ENCODE measurements at places on chromosomes 1 and 21.

DNA sequence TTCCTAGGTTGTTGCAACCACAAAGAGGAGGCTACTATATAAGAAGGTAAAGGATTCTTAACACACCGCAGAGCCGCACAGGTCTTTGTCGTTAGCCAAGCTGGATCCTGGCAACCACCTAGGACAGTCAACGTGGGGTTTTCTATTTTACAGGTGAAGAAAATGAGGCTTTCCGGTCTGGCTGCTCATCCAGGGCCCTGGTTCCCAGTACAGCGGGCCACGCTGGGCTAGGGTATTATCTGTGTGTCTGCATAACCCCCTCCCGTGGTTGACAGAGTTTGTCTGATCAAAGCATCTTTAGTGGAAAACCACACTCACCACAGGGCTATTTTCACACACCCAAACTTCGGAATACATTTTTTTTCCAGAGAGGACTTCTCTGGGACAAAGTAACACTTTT is 39.0 kb upstream of the PDE9A start:
- DNase-seq, result no peak

GRCh38 chr1:43686801-43687200 is 20.5 kb upstream of the ST3GAL3 start:
- no peak for DNase-seq

- DNase-seq, result no peak
Observed at GRCh38 chr1:8858888-8859706, 19.4 kb downstream of the ENO1 start.

- DNase-seq, result peak; percentile 42
Observed at GRCh38 chr21:45539796-45540600, 2.2 kb downstream of the SLC19A1 start.

DNA sequence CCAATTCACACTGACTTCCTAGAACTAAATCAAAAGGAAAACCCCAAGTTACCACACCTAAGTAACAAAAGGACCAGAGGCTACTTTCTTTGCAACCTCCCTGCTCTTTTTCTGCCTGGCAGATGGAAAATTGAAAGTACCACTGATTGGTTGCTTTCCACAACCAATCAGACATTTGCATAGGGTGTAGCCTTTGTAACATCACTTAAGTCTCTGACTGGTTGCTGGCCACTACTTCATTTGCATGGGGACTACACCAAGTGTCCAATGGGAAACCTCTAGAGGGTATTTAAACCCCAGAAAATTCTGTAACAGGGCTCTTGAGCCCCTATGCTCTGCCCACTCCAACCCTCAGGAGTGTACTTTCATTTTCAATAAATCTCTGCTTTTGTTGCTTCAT is 365.0 kb downstream of the LTN1 start:
- no peak for DNase-seq

- DNase-seq, result no peak
Observed at GRCh38 chr1:187034501-187034900, 205.8 kb downstream of the PLA2G4A start.

GRCh38 chr1:152167835-152168534 is 9.0 kb upstream of the RPTN start:
- DNase-seq, result no peak

DNA sequence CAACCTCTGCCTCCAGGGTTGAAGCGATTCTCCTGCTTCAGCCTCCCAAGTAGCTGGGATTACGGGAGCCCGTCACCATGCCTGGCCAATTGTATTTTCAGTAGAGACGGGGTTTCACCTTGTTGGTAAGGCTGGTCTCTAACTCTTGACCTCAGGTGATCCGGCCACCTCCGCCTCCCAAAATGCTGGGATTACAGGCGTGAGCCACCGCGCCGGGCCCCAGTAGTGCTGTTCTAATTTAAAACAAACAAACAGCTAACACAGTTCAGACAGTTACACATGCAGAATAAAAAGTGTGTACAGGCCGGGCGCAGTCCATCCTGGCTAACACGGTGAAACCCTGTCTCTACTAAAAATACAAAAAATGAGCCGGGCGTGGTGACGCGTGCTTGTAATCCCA is 35.6 kb upstream of the OPRD1 start:
- no peak for DNase-seq

DNA sequence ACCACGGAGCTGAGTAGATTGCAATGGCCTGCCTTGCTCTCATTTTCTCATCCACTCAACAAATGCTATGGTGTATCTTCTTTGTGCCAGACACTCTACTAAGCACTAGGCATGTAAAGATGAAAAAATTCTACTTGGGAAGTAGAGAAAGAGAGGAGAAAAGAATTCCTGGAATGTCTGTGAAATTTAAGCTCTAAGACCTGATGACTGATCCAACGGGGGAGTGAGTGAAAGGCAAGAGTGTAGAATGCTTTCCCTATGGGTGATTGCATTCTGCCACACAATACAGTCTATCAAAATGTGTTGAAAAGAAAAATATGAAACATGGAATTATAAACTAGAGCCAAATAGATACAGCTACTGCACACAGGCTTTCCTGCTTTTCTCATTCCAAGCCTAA is 82.3 kb downstream of the CYYR1 start:
- no peak for DNase-seq

DNA sequence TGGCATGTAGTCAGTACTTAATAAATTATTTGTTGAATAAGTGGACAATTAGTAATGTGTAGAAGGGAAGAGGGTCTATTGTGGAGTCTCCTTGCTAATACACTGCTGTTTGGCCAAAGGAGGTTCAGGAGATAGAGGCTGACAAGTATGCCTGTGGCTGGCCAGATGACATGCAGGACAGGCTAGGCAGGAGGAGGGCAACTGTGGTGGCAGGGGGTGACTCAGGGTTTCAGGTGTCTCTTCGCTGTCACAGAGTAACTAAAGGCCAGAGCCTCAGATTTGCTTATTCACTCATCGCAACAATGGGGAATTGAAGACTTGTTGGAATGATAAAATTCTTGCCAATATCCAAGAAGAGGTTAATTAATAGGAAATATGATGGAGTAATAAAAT is 33.1 kb downstream of the THRAP3 start:
- DNase-seq, result no peak

DNA sequence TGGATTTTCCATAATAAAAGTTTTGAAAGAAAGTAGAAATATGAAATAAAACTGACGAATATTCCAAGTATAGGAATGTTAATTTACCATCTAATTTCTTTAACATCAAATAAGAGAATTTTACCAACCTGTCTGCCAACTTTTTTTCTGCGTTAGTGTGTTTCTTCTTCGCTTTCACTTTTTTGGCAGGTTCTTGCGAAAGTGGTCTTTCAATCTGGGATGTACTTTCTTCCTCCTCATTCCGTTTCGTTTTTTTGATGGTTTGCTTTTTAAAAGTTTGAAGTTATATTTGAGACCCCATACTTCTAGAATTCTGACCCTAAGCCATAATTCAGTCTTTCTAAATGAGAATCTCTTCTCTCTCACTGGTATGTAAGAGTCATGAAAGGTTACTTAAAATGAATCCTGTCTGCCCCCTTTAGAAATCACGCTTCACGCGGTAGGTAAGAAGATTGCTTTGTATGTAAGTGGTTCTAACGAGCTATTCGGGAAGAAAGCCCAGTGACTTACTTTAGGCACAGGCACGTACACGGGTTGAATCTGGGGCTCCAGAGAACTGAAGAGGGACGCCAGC is 580 bp downstream of the RBM34 start:
- DNase-seq, result no peak

GRCh38 chr1:201904579-201904978 is 15.9 kb downstream of the SHISA4 start:
- no peak for DNase-seq

- no peak for DNase-seq
Observed at GRCh38 chr1:214215583-214215982, 65.4 kb upstream of the SMYD2 start.

DNA sequence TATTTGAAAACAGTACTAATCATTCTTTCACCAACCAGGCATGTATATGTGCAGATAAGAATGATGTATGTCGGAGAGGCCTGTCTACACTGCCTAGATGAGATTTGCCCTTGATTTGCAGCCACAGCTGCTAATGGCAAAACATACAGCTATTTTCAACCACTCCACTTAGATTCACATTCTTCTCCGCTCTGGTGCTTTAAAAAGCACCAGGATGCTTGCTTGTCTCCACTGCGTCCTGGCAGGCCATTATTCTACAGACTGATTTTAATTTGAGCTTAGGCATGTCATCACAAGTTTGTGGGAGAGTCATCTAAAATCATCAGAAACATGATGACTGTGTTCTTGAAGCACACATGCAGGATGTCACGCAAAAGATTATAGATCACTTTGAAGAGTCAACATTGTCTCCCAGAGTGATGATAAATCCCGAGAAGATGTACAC is 119.0 kb upstream of the NRIP1 start:
- DNase-seq, result no peak

GRCh38 chr1:161781995-161782394 is 15.9 kb downstream of the ATF6 start:
- DNase-seq, result no peak

- DNase-seq, result no peak
Observed at GRCh38 chr1:97764991-97765390, 155.8 kb downstream of the DPYD start.

GRCh38 chr1:156366378-156367166 is 2.4 kb upstream of the RHBG start:
- no peak for DNase-seq

GRCh38 chr1:36560177-36560576 is 77.5 kb upstream of the CSF3R start:
- DNase-seq, result peak; percentile 36

DNA sequence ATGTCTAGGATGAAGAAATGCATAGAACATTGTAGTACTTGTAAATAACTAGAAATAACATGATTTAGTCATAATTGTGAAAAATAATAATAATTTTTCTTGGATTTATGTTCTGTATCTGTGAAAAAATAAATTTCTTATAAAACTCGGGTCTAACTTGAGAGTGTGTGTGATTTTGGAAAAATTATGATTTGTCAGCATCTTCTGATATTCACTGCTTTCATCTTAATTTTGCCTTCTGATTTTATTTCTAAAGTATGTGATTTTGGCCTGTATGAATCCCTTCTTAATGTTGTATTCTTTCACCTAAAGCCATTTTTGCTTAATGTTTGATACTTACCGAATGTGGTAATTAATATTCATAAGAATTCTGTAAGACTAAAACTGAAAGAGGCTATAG is 14.3 kb downstream of the IFI44 start:
- DNase-seq, result no peak

DNA sequence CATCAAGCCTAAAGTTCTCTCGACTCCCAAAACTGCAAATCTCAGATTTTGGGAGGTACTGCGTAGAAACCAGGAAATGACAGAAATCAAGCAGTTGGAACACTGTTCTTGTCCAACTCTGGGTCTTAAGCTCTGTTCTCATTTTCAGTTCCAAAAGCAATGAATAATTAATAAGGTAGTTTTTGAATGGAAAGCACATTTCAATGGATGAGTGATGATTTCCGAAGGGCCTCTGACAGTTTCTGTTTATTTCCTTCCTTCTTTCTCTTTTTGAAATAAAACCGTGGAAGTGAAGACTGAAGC is 20.9 kb upstream of the TARBP1 start:
- no peak for DNase-seq

DNA sequence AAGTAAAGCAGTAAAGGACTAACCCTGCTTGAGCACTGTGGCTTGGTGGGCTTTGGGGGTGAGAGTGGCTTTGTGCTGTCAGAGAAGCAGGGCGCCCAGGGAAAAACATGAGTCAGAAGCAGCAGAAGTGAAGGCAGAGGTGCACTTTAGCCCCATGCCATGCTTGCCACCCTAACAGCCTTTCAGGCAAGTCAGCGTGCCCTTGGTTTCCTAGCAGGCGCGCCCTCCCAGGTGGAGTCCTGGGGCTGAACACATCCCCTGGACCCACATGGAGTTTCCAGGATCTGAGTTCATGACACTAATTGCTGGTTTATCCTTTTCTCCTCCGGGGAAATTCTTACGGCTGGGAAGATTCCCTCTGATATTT is 106.6 kb downstream of the TLR5 start:
- no peak for DNase-seq

DNA sequence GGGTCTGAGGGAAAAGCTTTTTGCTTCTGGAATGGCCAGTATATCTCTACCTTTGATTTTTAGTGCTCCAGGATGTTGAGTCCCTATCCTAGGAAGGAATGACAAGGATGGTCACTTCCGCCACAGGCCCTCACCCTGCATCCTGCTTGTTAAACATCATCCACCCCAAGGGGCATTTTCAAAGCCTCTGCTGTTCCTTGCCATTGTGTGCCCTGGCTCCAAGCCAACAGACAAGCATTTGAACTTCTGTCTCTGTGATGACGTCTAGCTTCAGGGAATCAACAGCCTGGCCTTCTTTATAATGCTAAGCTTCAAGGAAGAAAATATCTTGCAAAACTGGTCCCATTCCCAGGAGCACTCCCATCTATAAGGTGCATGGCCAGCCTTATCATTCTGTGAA is 12.3 kb upstream of the JAM2 start:
- DNase-seq, result no peak

- DNase-seq, result no peak
Observed at GRCh38 chr1:22071511-22071910, 19.0 kb downstream of the CDC42 start.

GRCh38 chr1:110240476-110241210 is 30.5 kb downstream of the KCNC4 start:
- DNase-seq, result no peak

DNA sequence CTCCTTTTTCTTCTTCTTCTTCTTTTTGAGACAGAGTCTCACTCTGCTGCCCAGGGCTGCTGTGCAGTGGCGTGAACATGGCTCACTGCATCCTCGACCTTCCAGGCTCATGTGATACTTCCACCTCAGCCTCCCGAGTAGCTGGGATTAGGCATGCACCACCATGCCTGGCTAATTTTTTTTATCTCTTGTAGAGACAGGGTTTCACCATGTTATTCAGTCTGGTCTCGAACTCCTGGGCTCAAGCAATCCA is 13.0 kb upstream of the PADI1 start:
- DNase-seq, result peak; percentile 21

- DNase-seq, result no peak
Observed at GRCh38 chr1:240116831-240117769, 25.4 kb downstream of the FMN2 start.
